ENCODE measurements at places on chromosomes 3 and 15. TPM values are rescaled to one million over a fixed set of nuclear protein-coding genes. Genes with fewer than 3 reads are reported as not detected.

The REC114 gene
- not detected for polyA plus RNA-seq

The IGSF10 gene
- polyA plus RNA-seq, result 2.3 TPM

GRCh38 chr15:62553911-62554563 lies 389.0 kb upstream of the C2CD4B start:
- DNase-seq, result no peak

DNA sequence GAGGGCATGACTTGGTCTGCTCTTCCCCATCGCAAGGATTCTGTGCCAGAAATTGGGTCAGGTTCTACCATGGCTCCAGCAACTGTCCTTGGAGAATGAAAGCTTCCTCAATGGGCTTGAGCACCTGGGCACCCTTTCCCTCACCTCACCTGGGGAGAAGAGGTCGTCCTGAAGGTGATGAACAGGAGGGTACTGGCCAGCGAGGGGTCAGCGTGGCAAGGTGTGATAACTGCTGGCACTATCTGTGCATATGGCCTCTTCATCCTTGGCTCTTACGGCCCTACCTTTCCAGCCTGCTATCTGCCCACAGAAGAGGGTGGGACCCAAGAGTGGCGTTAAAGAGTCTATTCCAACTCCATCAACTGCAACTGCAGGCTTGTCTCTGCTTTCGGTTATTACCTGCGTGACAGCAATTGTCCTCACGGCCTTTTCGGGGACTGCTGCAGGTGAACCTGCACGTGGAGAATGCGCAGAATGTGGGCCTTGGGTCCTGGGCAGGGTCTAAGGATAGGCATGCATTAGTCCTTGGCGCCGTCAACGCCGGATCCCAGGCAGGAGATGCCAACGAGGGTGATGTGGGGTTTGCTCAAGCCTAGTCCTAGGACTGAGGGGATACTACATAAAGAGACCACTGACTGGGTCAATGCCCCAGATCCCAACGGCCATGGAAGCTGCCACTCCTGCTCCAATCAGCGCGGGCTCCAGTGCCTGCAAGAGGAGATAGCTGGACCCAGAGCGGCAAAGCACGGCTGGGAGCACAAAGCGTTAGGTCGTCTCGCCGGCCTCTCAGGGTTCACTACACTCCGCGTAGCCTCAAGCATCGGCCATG lies 625 bp upstream of the RBM15B start:
- DNase-seq, result no peak

GRCh38 chr15:49530092-49530491 lies 90.5 kb downstream of the FAM227B start:
- DNase-seq, result no peak

GRCh38 chr3:46574243-46574646 lies 8.1 kb upstream of the LRRC2 start:
- DNase-seq, result peak; percentile 44

GRCh38 chr3:194884649-194885315 lies 199.1 kb downstream of the FAM43A start:
- DNase-seq, result no peak
